WTC11 (cell line): ENCODE measurements at places on chromosomes 4 and X. TPM values are rescaled to one million over a fixed set of nuclear protein-coding genes. Genes with fewer than 3 reads are reported as not detected.

Gene SSX3
- 0.25 TPM in 1 of 3 replicates, not detected in the others for total RNA-seq

Gene MXRA5
- total RNA-seq: 1.8 to 2.8 TPM (median 1.8 TPM) in 3 replicates

GRCh38 chr4:10521424-10521823 is 64.2 kb upstream of the ZNF518B start:
- no peaks in the 10 kb centered on the region; the same call in 1 of the 2 replicates for H3K27me3 ChIP-seq
- no peak overlapping the region for H3K4me3 ChIP-seq
- H3K27ac ChIP-seq: no peak overlapping the region
- H3K36me3 ChIP-seq: no peaks in the 10 kb centered on the region

DNA sequence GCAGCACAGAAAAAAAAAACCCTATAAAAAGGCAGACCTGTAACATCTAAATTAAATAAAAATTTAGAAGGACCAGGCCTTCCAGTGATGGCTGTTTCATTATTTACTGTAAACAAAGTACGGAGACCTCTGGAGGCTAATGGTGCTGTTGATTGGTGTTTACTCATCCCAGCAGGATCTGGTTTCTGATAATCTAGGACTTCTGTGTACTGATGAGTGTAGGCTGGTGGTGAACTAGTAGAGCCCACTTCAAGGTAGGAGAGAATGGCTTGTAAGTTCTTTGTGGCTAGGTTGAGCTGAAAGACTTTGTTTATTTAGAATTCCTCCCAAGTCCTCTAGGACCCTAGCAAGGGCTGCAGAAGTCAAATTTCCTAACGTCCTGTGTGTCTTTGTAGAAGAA is 398.1 kb upstream of the PITX2 start:
- H3K4me3 ChIP-seq: no peak overlapping the region
- no peaks in the 10 kb centered on the region for H3K27me3 ChIP-seq
- H3K36me3 ChIP-seq: no peaks in the 10 kb centered on the region
- no peak overlapping the region for H3K27ac ChIP-seq
- peaks cover 8% of the 10 kb centered on the region for H3K4me1 ChIP-seq

DNA sequence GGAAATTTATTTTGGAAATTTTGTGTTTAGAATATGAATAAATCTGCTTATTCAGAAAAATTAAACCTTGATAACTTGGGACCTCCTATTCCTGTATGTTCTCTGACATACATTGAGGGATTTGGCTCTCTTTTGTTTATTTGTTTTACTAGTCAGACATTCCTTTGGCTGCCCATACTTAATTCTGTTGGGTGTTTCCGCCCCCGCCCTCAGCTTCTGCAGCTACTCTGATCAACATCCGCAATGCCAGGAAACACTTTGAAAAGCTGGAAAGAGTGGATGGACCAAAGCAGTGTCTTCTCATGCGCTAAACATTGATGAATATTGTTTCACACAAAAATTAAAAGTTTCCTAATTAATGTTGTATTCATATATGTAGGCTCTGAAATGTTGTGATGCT is 40.5 kb downstream of the RRAGB start:
- no peak for DNase-seq
- no peaks in the 10 kb centered on the region for H3K4me1 ChIP-seq
- no peak overlapping the region for H3K4me3 ChIP-seq

- no peaks in the 10 kb centered on the region for H3K27me3 ChIP-seq
- H3K4me1 ChIP-seq: peaks cover 12% of the 10 kb centered on the region
- no peak overlapping the region for H3K4me3 ChIP-seq
- no peak for DNase-seq
These were observed 25.5 kb downstream of the MMAA start for GRCh38 chr4:145644699-145645098.

DNA sequence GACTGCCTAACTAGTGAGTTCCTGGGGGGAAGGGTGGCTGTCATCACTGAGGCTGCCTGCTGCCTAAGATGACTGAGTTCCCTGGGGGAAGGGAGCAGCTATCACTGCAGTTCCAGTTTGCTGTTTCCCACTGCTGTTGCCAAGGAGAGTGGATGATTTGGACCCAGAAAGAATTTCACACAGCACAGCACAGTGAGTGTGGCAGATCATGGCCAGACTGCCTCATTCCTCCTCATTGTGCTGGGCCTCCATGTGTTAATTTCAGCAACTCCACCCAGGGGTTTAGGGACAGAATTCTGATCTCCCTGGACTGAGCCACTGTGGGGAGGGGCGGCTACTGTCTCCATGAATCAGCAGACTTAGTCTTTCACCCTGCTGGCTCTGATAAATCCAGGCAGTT is 125.0 kb downstream of the TEX13C start:
- H3K27me3 ChIP-seq: peaks cover 6% of the 10 kb centered on the region; the same call in 1 of the 2 replicates
- no peak overlapping the region for H3K27ac ChIP-seq
- no peak overlapping the region for H3K4me3 ChIP-seq
- H3K4me1 ChIP-seq: peaks cover 3% of the 10 kb centered on the region; the same call in 1 of the 2 replicates
- no peak for DNase-seq
- peaks cover 28% of the 10 kb centered on the region for H3K36me3 ChIP-seq
